Memory B cell (primary cell): ENCODE measurements at places on chromosomes 1 and 21.

- DNase-seq: no peak
Observed at GRCh38 chr1:39406533-39407450, 84.6 kb upstream of the BMP8A start.

- no peak for DNase-seq
Observed at GRCh38 chr1:29197590-29197924, 15.9 kb upstream of the SRSF4 start.

GRCh38 chr1:119000371-119001180 lies 12.4 kb upstream of the TBX15 start:
- DNase-seq: no peak

DNA sequence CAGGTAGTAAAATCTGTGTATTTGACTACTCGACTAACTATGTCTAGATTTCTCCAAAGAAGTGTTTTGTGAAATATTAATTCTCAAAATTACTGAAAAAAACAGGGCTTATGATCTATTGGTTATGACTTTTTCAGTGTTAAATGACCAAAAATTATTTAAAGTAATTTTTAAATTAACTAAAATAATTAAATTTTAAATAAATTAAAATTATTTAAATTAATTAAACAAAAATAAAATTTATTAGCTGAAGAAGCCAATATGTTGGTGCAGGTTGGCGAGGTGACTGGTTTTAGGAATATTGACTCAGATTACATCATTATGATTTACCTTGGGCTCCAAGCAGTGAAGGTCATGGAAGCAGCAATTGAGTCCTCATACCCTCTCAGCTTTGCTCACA lies 483.2 kb downstream of the PTPRC start:
- no peak for DNase-seq

DNA sequence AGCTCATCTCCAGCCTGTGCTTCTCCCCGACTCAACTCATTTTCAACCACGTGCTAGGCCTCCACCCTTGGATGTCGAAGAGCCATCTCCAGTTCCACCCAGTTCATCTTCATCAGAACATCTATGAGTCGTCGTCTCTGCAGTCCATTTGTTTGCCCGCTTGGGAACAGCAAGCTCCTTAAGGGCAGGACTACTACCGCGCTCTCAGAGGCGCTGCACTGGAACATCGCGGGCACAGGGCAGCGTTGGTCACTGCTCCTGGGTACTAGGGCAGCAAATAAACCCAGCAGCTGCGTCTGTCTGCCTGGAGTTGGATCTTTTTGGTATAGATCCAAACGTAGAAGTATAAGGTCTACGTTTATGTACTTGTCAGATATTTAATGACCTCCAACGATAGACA lies 478 bp upstream of the PRDM2 start:
- peak; percentile 22 for DNase-seq

DNA sequence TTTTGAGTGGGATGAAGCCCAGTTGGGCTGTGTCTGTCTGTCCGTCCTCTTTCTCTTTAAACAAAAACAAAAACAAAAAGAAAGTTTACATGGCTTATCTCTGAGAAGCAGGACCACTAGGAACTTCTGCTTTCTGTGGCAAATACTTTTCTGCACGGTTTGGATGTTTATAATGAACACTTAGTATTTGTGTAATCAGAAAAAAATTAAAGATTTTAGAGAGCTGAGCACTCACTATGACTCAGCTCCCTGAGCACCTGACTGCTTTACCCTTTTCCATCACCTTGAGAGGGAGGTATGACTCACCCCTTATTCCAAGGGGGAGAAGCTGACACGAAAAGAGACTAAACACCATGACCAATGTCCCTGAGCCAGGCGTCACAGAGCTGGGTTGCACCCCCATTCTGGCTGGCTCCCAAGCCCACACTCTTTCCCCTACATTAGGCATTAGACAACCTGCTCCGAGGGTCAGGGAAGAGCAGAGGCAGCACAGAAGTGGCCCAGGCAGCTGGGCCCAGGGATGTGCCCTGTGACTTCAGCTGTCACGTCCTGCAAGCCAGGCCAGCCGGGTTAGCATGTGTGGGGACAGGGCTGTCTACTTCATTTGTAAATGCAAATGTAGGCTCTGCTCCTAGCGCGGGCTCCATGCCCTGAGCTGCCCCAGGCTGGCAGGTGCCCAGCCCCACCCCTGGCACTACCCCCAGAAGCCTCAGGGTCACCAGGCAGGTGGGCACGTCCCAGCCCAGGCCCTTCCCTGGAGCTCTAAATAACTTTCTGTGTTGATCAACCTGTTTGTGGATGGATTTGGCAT lies 30.4 kb downstream of the RAP1GAP start:
- no peak for DNase-seq

GRCh38 chr1:153929426-153929825 lies 6.7 kb upstream of the GATAD2B start:
- no peak for DNase-seq

GRCh38 chr1:179228783-179229213 lies 679 bp downstream of the ABL2 start:
- peak; percentile 18 for DNase-seq

- no peak for DNase-seq
Observed at GRCh38 chr1:37282764-37283163, 191.6 kb upstream of the ZC3H12A start.

DNA sequence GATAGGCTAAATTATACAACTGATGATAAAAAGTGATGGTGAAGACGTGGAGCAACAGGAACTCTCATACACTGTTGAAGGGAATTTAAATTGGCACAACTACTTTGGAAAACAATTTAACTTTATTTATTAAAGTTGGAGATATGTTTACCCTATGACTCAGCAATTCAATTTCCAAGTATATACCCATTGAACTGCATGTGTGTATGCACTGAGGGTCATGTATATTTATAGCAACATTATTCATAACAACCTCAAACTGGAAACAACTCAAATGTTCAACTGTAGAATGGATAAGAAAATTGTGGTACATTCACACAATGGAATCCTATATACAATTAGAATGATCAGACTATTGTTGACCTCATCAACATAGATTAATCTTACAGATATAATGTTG lies 16.5 kb upstream of the BCAS2 start:
- DNase-seq: no peak

- no peak for DNase-seq
Observed at GRCh38 chr1:179786815-179787685, 44.0 kb downstream of the FAM163A start.
